Islet precursor cell (in vitro differentiated cells): ENCODE measurements at places on chromosomes 7 and 10.

GRCh38 chr10:110138197-110138812, 69.1 kb upstream of the MXI1 start:
- no peak for DNase-seq

- DNase-seq = no peak
Measured at GRCh38 chr10:126597211-126597610, 73.3 kb downstream of the C10orf90 start.

- peak; percentile 37 for DNase-seq
Measured at GRCh38 chr10:126955396-126955795, 50.2 kb downstream of the DOCK1 start.

DNA sequence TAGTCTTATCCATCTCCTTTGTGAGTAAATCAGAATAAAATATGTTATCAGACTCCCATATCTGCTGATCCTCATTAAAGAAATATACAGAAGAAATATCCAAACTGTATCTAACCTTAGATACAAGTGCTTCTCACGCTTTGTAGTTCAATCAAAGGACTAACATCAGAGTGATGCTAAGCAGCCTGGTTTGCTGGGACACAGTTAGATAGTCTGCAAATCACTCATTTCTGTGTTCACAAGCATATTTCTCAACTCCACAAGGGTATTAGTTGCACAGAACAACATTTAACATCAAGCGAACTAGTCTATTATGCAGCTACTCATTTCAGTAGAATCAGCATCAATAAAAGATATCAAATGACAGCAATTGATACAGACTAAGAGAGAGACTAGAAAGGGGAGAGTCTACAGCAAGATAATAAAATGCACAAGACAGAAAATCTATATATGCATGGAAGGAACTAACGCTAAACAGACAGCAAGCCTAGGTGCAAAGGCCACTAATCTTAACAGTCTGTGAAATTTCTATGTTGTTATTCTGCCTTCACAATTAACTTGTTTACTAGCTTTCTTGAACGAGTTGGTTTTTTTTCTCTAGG, 30.0 kb downstream of the DNAJC12 start:
- no peak for DNase-seq
